ENCODE measurements at places on chromosomes 5 and 9. TPM values are rescaled to one million over a fixed set of nuclear protein-coding genes. Genes with fewer than 3 reads are reported as not detected.

DNA sequence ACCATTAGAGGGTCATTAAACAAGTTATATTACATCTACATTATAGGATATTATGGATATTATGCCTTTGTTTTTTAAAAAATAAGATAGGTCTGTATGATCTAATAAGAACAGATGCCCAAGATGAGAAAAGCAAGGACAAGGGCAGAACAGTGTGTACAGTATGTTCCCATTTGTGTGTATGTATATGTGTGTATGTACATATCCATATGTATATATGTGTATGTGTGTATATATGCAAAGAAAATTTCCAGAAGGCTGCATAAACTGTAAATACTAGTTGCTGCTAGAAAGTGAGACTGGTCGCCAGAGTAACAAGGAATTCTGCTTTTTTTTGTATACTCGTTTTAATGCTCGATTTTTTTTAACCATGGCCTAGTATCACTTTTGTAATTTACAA lies 58.1 kb upstream of the GLIS3 start:
- H3K4me1 ChIP-seq: no peaks in the 10 kb centered on the region
- no peak overlapping the region for H3K27ac ChIP-seq
- H3K4me3 ChIP-seq: no peak overlapping the region
- no peaks in the 10 kb centered on the region for H3K36me3 ChIP-seq
- DNase-seq: no peak

DNA sequence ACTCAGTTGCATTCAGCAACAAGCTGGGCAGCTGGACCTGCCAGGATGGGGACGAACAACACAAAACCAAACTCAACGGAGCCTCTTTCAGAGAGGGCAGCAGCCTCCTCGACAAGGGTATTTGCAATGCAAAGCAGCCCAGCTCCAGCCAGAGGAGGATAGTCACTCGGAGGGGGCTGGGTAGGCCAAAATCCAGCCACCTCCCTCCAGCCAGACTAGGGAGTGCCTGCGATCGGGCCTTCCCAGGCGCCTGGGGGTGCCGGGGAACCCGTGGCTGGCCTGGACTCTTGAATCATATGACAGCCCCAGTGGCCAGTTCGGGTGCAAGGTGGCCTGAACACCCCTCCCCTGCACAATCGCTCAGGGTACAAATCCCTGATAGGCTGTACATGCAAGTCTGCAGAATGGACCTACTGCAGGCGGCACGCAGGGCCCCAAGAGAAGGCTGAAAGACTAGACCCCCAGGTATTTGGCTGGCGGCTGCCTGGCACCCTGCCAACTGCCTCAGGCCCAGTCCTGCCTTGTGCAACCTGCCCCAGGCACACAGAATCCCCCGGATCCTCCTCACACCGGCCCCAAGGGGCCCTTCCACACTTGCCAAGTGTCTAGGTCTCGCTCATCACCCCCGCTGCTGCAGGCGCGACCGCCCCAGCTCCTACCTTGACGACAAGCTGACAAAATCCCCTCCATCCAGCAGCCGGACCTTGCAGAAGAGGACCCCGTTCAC lies 1.3 kb downstream of the EEIG1 start:
- H3K27me3 ChIP-seq: no peaks in the 10 kb centered on the region
- peaks cover 60% of the 10 kb centered on the region for H3K4me1 ChIP-seq
- H3K27ac ChIP-seq: peak overlapping the region; percentile 78
- H3K36me3 ChIP-seq: peaks cover 12% of the 10 kb centered on the region
- DNase-seq: no peak

- no peaks in the 10 kb centered on the region for H3K27me3 ChIP-seq
- H3K27ac ChIP-seq: no peak overlapping the region
- no peaks in the 10 kb centered on the region for H3K36me3 ChIP-seq
- H3K4me1 ChIP-seq: no peaks in the 10 kb centered on the region
Measured at GRCh38 chr9:70101265-70101664, 57.6 kb downstream of the MAMDC2 start.

DNA sequence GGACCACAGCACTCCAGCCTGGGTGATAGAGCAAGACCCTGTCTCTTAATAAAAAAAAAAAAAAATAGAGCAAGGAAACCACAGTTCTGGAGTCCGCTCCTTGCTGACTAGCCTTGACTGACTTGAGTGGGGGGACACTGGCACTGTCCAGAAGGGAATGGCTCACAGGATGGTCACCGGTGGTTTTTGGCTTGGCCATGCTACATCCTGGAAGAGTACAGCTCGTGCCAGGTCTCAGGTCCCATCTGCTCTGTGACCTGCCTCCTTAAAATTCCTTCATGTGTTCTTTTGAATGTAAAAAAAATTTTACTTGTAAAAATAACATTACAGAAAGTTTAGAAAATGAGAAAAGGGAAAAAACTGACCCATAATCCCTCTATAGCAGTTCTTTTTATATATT lies 5.6 kb downstream of the NANS start:
- H3K4me3 ChIP-seq: no peak overlapping the region
- no peak for DNase-seq
- H3K4me1 ChIP-seq: peaks cover 15% of the 10 kb centered on the region
- no peaks in the 10 kb centered on the region for H3K27me3 ChIP-seq

DNA sequence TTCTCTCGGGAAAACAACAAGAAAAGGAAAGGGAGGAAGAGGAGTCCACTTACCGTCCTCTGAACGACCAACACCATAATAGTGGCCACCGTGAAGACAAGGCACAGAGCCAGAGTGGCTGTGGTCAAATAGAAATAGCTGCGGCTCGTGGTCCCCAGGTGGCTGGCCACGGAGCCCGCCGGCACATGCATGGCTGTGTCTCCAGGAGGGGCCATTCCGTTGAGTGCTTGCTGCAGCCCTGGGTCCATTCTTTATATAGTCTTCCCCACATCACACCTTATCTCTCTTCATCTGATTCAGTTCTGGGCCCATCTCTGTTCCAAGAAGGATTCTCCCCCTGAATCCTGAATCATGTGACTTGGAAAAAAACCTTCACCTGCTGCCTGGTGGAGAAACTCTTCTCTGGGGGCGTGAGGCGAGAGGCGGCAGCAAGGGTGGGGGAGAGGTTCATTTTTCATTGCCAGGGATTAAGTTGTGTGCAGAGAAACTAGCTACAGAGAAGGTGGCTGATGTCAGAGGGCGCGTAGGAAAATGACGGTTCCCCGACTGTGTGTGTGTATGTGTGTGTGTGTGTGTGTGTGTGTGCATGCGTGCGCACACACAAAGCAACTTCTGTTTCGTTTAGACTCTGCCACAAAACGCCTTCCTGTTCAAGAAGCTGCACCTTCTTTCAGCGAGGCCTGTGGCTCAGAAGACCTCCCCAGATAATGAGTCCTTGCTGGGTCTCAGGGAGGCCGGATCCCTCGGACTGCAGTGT lies at the start of gene TNFSF8:
Gene TNFSF8, minus strand, starts transcription at position 536 of the 757 bp plus-strand sequence. Its CDS starts 288 bp downstream, at position 248.
- peak within 1 kb of the TSS; percentile 75 for H3K27ac ChIP-seq
- peak; percentile 80 for DNase-seq
- no peaks in the 10 kb centered on the region for H3K27me3 ChIP-seq
- peaks cover 38% of the 10 kb centered on the region for H3K4me1 ChIP-seq
- H3K36me3 ChIP-seq: no peaks in the 10 kb centered on the region

- H3K36me3 ChIP-seq: peaks cover 28% of the 10 kb centered on the region
- H3K4me3 ChIP-seq: peak overlapping the region; percentile 65
- no peak for DNase-seq
- H3K4me1 ChIP-seq: peaks cover 32% of the 10 kb centered on the region
- H3K27ac ChIP-seq: peak overlapping the region; percentile 70
- no peaks in the 10 kb centered on the region for H3K27me3 ChIP-seq
Measured at GRCh38 chr9:37486616-37487548, 1.1 kb downstream of the POLR1E start.

GRCh38 chr9:29697011-29697410 lies 2123.7 kb upstream of the C9orf72 start:
- no peaks in the 10 kb centered on the region for H3K36me3 ChIP-seq
- no peaks in the 10 kb centered on the region for H3K4me1 ChIP-seq
- no peak overlapping the region for H3K4me3 ChIP-seq
- no peak for DNase-seq

DNA sequence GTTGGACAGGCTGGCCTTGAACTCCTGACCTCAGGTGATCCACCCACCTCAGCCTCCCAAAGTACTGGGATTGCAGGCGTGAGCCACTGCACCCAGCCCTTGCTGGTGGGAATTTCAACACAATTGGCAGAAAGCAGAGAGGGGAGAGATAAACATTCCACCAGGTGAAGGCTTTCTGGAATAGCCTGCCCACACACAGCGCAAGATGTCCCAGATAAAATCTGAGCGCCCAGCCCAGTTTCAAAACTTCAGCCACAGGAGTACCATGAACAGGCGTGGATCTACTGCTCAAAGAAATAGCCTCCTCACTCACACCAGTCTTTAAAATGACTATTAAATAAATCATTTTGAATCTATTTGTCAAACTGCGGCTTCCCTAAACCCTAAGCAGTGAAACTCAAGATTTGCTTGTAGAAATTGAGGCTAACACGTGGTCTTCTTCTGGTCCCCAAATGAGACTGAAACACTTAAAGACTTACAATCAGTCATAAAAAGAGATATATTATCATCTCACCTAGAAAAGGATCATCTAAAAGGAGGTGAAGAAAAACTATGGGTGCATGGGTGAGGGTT lies 34.7 kb downstream of the CAPSL start:
- H3K4me1 ChIP-seq: peaks cover 42% of the 10 kb centered on the region
- H3K27ac ChIP-seq: no peak overlapping the region
- no peaks in the 10 kb centered on the region for H3K27me3 ChIP-seq
- no peaks in the 10 kb centered on the region for H3K36me3 ChIP-seq

Gene ANKRD31
- total RNA-seq: 0.73 TPM

Gene FOXD4L6
- not detected for total RNA-seq

All from CD4-positive, alpha-beta memory T cell (primary cell).